Hair follicle dermal papilla cell (primary cell): ENCODE measurements at places on chromosomes 2 and 18. TPM values are rescaled to one million over a fixed set of nuclear protein-coding genes. Genes with fewer than 3 reads are reported as not detected.

The PCARE gene
- not detected in 2 replicates for total RNA-seq

The ALPI gene
- not detected in 2 replicates for total RNA-seq

The MC5R gene
- total RNA-seq, result 0.16 TPM in 1 of 2 replicates, not detected in the other

The PROKR1 gene
- not detected in 2 replicates for total RNA-seq

The UGT1A3 gene
- total RNA-seq, result not detected in 2 replicates

The AQP4 gene
- total RNA-seq, result not detected in 2 replicates

The RNF144A gene
- 6.6 and 14.0 TPM in 2 replicates for total RNA-seq

The CGREF1 gene
- 1.5 and 1.9 TPM in 2 replicates for total RNA-seq

The CCBE1 gene
- total RNA-seq, result 257 and 302 TPM in 2 replicates

The COL4A4 gene
- under 0.01 TPM in 2 replicates for total RNA-seq

The CYP27A1 gene
- total RNA-seq, result 21.5 and 35.2 TPM in 2 replicates

The PDE11A gene
- under 0.01 and 0.36 TPM in 2 replicates for total RNA-seq

The IL36G gene
- total RNA-seq, result not detected in 2 replicates
